D721Med (cell line): ENCODE measurements at places on chromosomes 5 and 9.

- no peak for DNase-seq
Measured at GRCh38 chr5:133751846-133752245, 139.5 kb upstream of the FSTL4 start.

GRCh38 chr9:16411311-16411710 lies 459.2 kb downstream of the BNC2 start:
- DNase-seq = no peak

- no peak for DNase-seq
Measured at GRCh38 chr5:60843386-60843935, 608 bp downstream of the ELOVL7 start.

DNA sequence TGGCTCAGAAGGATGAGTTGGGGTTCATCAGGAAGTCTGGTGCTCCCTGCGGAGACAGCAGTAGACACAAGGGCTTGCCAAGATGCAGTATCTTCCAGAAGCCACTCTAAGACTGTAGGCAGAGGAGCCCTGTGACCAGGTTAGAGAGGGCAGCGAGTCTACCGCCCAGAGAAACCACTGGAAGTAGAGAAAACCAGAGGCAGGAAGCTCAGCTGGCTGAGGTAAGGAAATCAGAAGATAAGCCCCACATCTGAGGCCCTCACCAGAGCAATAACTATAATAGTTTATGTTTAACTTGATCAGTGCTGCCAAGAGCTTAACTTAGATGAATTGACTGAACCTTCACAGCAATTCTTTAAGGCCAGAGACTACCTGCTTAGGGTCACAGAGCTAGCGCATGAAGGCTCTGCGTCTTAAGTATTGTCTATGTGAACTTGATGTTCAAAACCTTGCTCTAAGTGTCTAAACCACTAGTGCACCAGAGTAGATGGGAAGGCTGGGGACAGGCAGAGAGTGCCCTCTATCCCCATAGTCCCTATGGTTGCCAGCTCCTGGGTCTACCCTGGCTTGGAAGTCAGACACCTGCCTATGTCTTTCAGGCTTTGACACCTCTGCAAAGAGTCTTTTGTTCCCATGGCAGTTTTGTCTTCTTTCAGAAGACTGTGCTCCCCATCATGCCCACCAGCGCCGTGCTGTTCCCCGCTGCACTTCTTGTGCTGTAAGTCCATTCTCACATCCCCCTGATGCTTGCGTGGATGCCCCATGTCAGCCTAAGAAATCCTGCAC lies 228.2 kb upstream of the KLF4 start:
- no peak for DNase-seq

DNA sequence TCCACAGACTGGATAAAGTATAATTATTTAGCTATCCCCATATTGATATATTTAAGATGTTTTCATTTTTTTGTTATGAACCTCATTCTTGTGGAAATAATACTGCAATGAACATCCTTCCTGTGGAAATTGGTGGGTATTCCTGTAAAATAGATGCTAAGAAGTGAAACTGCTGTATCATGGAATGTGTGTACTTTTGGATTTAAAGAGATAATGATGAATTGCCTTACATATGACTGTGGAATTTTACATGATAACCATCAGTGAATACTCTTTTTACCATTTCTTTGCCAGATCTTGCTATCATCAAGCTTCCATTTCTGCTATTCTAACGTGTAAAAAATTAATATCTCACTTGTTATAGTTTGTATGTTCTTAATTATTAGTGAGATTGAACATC lies 847.9 kb downstream of the EFNA5 start:
- no peak for DNase-seq

DNA sequence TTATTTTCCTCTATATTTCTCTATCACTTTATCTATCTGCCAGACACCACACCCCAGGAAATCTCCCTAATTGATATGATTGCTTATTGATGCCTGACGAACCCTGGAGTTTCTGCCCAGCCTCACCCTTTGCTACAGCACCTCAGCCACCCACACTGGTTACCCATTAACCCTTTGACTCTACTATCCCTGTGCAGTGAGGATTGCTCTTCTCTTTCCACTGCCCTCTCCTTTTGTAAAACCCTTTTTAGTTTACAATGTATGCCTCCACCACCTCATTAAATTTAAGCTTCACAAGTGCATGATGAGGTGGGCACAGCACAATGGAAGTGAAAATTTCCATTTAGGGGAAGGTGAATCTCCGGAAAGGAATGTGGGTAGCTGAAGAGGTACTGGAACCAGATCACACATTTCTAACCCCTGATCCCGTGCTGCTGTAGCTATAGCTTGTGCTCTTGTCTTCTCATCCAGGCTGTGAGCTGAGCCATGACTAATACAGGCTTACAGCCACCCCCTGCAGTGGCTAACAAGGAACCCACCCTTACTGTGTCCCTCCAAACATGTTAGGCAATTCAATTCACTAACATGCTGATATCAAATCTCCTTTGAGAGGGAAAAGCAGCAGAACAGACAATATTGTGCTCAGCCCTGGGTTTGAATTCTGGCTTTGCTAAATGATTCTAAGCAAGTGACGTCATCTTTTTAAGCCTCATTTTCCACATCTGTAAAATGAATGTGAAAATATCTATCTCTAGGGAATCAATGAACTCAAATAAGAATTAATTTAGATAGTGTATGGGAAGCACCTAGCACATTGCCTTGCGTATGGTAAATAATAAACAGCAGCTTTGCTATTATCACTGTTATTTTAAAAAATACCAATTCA lies 186.9 kb upstream of the TRIM32 start:
- no peak for DNase-seq

DNA sequence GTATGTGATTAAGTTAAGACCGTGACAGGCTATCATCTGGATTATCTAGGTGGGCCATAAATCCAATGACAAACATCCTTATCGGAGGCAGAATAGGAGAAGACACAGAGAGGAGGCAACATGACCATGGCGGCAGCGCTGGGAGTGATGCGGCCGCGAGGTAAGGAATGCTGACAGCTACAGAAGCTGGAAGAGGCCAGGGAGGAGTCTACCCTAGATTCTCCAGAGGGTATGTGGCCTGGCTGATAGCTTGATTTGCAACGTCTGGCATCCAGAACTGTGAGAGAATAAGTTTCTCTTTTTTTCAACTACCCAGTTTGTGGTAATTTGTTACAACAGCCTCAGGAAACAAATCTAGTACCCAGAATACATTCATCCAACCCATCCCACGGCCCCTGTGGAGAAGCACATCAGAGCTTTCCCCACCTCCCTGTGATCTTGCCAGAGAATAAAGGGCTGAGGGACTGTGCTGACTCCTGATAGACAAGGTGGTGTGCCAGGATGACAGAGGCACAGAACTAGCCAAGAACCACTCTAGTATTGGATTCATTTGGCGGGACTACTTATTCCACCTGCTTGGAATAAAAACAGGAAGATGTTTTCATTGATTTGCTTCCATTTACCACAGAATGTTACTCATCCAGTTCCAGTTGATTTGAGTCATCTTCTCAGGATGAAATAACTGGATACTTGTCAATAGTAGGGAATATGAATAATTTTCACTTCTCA lies 187.4 kb downstream of the MAN2A1 start:
- no peak for DNase-seq

DNA sequence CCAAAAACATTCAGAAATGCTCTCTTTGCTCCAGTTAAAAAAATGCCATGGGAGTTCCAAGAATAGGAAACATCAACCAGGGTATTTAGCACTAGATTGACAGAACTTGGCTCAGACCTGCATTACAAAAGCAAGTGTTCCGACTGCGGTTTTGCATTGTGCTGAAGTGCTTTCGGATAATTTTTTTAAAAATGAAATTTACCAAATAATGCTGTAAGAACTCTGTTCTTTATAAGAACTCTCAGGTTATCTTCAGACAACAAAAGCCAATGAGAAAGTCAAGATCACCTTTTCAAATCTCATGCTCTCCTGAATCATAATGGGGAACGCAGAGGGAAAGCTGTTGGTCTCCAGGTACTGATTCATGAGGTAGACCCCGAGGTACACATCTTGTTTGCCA lies 483 bp upstream of the PLPP6 start:
- no peak for DNase-seq

- no peak for DNase-seq
Measured at GRCh38 chr9:4145482-4145881, 154.4 kb downstream of the GLIS3 start.

DNA sequence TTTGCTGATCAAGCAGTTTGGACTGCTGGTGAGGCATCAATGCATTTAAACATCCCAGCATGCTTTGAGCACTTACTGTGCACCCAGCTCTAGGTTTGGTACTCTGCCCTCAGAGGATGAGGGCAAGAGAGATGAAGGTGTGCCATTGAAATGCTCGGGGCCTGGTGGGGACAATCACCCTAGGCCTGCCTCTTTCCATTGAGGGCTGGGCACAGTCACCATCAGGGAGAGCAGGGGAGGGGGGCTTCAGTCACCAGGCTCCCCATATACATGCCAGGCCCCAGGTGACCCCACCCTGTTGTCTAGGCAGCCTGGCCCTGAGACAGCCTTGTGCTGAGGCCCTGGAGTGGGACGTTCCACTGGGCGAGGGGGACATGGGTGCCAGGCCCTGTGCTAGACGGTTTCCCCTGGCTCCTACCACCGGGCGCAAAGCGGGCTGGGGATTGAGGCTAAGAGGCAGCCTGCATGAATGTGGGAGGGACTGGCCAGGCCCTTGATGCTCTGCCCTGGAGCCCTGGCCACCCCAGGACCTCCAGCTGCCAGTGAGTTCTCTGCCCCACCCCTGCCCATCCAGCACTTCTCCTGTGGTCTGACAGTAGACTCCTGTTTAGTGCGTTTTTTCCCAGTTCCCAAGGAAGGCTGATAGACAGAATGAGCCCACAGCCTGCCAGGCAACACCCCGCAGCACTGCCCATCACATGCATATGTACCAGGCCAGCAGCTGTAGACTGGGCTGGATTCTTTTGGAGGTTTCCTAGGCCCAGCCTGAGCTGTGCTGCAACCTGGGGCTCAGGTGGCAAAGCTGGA lies 18.9 kb downstream of the TCF7 start:
- no peak for DNase-seq

DNA sequence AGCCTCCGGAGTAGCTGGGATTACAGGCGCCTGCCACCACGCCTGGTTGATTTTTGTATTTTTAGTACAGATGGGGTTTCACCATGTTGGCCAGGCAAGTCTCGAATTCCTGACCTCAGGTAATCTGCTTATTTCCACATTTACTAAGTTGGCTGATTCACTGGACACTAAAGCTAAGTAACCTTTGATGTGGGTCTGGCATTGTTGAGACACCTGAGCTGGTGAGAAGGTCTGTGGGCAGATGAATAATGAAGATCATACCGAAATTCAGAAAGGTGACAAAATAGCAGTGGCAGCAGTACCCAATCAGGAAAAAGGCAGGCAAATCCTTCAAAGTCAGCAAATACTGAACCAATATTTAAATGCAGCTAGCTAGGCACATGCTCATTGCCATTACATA lies 210.6 kb upstream of the ZNF608 start:
- DNase-seq = no peak

- peak; percentile 11 for DNase-seq
Measured at GRCh38 chr5:180154821-180155364, 54.1 kb downstream of the RASGEF1C start.

DNA sequence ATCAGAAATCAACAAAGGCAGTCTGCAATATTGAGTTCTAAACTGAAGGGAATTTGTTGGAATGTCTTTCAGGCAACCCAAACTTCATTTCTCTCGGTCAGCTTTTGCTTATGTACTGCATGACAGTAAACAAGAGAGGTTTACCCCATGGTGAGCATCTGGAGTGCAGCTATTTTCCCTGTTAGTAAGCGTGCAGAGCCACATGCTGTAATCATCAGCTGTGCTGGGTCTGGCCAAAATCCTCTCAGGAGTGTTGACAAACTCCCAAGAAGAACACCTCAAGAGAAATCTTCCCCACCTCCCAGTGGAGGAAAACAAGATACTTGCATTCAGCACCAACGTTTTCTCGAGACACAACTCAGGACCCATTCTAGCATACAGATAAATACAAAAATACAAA lies 83.6 kb upstream of the ADAMTSL1 start:
- DNase-seq = no peak

DNA sequence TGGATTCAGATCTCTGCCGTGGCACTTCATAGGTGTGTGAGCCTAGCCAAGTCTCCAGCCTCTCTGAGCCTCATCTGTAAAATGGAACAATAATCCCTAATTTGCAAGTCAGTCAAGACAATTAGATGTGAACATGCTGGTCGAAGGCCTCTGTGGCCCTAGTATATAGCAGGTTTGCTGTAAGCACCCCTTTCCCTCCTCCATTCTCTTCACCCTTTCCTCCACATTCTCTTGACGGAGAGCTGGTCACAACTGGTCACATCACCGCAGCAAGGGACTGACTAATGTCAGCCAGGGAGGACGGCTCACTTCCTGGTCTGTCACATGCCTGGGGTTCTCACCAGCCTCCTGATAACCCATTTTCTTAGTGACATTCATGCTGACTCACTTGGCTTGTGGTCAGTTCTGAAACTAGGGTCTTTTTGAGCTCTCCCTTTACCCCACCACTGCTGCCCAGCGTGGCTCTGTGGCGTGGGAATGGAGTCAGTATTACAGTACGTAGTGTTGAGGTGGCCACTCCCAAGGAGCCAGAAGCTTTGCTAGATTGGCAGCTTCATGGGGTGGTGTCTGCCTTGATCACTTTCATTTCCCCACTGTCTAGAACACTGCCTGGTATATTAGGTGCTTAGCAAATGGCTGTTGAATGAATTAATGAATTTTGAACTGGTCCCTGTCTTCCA lies 47.8 kb downstream of the ERGIC1 start:
- no peak for DNase-seq

DNA sequence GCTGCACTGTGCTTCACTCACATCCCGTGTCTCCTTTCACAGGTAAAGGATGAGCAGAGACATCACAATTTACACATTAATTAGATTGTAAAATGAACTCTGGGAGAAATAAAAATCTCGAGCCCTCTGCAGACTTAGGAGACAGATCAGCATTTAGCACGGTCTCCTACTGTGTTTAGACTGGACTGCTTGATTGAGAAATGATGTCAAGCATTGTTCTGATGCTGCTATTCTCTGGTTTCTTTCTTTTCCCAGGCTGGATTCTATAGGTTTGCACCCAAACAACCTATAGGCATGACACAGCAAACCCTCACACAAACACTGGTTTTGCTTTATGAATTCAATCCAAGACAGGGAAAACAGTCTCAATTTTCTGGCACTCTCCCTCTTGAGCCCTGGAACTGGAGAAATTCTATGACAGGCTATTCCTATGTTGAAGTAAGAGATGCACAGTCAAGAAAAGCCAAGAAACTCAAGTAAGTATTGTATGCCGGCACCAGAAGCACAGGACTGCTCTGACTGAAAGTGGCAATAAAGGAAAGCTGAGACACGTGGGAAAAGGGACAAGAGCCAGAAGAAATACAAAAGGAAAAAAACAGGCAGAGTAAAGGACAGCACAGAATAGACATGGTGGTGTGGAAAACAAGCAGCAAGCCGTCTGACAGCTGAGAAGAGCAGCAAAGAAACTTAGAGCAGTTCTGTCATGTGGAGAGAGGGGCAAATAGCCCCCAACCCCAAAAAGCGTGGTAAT lies 24.8 kb upstream of the ERAP2 start:
- DNase-seq = no peak

DNA sequence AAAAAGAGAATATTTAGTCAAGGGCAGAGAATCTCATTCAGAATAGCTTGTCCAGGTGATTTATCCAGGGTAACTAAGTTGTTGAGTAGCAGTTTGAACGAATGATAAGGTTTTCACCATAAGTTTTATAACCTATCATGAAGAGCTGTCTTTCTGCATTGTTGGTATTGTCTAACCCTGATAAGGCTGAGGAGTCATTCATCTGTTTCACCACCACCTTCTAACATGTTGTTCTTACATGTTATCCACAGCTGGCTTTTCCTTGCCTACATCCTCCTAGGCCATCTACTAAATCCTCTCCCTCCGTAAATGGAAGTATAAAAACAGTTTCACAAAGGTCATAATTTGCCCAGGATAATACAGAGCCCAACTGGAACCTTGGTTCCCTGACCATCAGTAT lies 24.1 kb downstream of the ZNF462 start:
- DNase-seq = no peak

GRCh38 chr5:6649186-6649585 lies 15.9 kb downstream of the SRD5A1 start:
- DNase-seq = no peak
